ENCODE measurements at places on chromosomes 16 and 17.

DNA sequence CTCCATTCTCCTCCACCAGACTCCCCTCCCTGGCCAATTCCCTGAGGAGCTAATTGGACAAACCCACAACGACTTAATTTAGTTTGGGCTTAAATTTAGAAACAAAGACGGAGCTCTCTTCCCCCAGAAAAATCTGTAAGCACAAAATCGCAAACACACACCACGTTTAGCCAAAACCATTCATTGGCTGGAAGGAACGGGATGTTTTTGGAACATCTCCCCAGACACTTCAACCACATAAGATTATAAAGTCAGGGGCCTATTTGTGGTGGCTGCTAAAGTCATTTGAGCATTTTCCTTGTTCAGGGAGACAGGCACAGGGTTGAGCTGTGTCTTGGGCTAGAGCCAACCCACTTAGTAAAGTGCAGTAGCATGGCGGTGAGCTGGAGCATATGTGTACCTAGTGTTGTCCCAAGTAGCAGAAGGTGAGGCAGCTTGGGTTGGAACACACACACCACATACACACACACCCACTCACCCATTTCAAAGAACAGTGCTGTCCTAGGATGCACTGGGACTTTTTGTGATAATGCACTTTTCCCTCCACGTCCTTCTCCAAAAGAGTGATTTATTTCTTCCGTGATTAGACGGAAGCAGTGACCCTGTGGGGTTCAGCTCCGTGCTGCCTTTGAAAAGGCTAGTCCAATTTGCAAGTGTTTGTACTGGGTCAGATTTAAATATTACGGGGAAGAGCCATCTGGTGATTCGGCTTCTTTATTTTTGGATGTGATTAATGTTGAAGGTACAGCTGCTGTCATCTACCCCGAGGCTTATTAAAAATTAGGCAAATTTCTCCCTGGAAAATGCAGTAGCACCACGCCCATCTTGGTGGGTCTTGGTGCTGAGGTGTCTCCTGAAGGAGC, 32.2 kb downstream of the ELAC2 start:
- DNase-seq, result no peak

DNA sequence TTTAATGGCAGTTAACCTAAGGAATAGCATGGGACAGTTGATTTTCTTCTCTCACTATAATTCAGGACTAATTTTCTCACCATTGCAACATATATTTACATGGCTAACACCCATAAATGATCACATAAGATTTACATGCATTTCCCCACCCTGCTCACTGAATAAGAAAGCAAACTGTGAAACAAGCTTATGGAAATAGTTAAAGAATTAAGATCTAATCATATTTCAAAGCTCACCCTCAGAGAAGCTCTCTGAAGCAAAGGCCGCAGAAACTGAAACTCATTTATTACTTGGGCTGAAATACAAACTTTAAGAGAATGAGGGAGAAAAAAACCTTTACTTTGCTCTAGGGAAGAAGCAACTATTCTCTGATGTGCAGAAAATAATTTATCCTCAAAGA, 218.7 kb upstream of the AXIN2 start:
- DNase-seq, result no peak

GRCh38 chr16:24270721-24271442, 14.7 kb downstream of the CACNG3 start:
- no peak for DNase-seq

DNA sequence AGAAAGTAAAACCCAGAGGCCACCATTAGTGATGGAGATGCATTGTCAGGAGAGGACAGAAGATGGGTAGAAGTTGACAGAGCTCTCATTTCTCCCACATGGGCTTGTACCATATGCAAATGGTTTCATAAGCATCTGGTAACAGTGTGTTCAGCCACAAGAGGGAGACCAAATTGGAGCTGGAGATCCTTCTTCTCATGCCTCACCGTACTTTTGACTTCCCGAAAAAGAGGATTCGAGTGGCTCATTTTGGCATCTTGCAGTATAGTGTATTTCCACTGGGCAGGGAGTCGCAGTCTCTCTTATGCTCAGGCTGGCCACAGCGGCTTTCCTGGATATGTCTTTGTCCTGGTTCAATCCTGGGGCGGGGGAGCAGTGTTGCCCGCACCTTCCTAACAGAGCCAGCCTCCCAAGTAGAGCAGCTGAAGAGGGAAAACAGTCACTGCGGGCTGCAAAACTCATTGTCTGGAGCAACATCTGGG, 23.8 kb downstream of the TBC1D3B start:
- no peak for DNase-seq

DNA sequence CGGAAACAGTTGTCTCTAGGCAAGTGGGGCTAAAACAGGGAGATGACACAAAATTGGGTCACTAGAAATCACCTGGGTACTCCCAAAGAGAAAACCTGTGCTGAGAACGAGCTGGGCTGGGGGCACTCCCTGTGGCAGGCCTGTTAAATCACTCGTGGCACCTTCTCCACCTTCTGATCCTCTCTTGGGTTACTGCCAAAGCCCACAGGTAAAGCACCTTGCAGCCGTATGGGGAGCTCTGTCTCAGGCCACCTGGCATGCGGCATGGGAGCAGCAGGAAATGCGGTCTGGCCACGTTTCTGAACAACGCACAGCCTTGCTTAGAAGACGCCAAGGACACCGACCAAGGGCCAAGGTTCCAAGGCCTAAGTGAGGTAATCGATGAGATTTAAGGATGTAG, 21.5 kb upstream of the ICAM2 start:
- DNase-seq, result no peak

- no peak for DNase-seq
Measured at GRCh38 chr17:74870512-74870911, 2.3 kb downstream of the FDXR start.

DNA sequence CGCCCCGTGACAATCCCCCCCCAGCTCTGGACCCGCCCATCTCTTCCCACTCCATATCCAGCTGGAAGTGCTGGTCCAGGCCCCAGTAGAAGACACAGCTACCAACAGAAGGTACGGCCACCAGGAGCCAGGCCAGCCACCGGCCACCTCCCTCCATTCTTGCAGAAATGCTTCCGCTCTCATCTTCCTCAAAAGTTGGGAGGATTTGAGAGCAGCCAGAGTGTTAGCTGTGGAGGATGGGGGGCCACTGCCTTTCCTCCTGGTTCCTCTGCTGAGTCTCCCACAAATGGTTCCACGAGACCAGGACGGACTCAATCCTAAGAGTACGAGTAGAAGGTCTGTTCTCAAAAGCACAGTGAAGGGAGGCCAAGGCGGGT, 78.3 kb downstream of the GAS7 start:
- no peak for DNase-seq

DNA sequence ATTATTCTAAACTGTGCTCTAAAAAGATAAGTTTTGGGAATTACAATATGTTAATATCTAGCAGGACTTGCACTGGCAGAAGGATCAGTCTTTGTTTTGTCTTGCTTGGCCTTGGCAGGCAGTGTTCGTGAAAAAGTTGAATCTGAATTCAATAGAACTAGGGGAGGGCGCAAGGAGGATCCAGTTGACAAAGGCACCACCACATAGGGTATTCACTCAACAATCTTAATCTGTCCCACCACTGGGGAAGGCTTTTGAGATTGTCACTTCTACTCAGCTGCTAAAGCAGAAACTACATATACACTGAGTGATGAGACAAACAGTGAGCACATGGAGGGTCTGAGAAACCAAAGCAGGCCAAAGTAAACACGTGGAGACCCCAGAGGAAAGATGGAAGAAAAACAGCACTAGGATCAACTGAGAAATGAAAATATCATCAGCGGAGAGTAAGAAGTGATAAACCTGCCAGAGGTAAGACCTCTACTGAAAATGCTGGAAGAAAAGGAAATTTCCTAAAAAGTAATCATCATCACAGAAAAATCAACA, 2.4 kb downstream of the AMFR start:
- no peak for DNase-seq

DNA sequence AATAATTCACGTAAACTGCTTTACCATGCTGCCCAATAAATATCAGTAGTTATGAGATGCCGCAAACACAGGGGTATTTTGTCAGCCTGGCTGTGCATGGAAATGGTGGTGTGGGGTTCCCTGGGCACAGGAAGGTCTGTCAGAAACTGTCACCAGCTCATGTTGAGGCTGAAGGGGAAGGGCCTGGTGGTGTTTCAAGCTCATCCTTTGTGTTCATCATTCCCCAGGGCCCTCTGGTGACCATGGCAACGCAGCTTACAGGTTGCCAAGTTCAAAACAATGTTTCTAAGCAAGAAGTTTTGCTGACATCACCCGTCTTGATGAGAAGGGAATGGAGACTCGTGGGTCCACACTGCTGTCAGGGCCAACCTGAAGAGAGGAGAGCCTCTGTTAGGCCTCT, 348.9 kb upstream of the C16orf82 start:
- DNase-seq, result no peak

GRCh38 chr16:2874912-2875362, 8.1 kb upstream of the FLYWCH2 start:
- peak; percentile 79 for DNase-seq

GRCh38 chr16:27230562-27231001, 27.3 kb downstream of the KDM8 start:
- DNase-seq, result peak; percentile 79

DNA sequence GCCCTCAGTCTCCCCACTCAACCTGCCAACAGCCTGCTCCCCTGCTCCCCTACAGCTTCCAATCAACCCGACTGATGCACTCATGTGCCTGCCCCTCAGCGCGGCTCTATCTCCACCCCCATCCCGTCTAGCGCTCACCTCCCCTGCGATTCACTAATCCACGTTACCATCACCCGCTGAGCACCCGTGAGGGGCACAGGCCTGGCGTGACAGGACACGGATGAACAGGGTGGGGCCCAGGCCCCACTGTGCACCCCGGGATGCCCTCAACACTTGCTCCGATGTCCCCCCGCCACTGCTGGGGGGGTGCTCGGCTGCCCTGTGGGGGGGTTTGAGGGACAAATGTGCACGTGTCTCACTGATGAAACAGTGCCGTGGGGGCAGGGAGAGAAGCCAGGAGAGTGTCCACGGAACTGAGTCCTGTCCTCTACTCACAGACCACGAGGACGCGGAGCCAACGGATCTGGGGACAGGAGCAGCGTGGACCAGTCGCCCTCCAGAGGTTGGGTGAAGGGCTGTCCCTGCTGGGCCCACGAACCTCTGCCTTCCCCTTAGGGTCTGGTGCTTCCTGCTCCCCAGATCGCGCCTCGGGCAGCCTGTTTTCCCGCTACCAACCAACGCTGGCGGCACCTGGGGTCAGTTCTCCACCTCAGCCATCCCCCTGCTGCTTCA, 66.7 kb downstream of the RPH3AL start:
- no peak for DNase-seq

GRCh38 chr17:63675607-63676546, 24.0 kb downstream of the LIMD2 start:
- no peak for DNase-seq

- DNase-seq, result no peak
Measured at GRCh38 chr17:73430848-73431247, 119.0 kb upstream of the CDC42EP4 start.

- peak; percentile 85 for DNase-seq
Measured at GRCh38 chr17:58112970-58113631, 29.9 kb downstream of the DYNLL2 start.

DNA sequence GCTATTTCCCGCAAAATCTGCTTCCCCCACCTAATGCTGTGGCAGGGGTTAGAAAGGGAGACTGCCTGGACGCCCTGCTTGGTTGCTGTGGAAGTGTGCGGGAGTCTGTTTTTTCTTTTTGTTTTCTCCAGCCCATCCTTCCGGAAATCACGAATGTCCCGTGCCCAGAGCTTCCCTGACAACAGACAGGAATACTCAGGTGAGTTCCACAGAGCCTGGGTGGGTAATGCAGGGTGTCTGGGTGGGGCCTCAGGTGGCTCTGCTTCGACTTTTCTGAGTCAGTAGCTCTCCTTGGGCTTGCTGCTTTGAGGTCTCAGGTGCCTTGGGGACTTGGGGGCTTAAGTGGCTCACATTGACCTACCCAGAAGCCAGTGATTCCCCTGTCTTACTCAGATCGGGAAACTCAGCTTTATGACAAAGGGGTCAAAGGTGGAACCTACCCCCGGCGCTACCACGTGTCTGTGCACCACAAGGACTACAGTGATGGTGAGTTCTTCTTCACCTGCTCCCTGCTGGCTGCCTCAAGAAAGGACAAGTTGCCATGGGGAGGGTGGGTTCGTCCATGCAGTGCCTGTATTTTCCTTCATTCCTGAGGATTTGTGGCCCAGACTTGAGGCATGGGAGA, 11.4 kb downstream of the LIMD2 start:
- no peak for DNase-seq

- peak; percentile 45 for DNase-seq
Measured at GRCh38 chr17:3845291-3845620, 790 bp downstream of the NCBP3 start.

GRCh38 chr17:57898487-57899311, 48.9 kb upstream of the MRPS23 start:
- no peak for DNase-seq

- no peak for DNase-seq
Measured at GRCh38 chr16:9393591-9393990, 302.1 kb downstream of the HAPSTR1 start.

- DNase-seq, result no peak
Measured at GRCh38 chr16:54718376-54718775, 212.3 kb upstream of the IRX5 start.

DNA sequence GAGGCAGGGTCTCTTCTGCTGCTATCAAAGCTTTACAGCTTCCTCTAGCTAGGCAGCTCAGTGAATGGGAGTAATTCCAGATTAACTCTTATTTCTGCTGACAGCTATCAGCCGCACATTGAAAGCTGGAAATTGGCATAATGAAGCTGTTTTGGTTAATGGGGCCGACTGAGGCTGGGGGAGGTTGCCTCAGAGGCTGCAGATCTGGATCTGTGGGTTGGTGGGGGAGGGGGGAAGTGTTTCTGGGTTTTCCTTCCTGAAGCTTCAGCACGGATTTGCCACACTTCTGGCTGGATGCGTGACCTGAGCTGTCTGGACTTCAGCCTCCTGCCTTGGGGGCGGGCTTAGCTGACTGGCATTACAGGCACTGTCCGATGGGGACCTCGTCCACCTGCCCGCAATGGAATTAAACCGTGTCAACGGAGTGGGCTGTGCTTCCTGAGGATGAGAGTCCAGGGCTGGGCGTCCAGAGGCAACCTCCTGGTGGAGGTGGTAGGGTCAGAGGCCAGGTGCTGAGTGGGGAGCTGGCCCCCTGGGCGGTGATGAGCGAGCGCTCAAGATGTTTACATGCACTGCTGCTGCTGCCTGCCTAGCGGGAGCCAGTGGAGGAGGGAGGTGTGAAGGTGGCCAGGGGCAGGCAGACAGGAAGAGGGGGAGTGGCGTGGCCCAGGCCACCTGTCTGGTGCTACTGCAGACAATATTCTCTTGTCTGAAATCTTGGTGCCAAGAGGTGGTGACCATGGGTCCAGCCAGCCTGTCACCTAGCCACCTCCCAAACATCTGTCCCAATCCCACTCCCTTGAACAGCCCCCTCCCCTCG, 6.7 kb upstream of the ABCC3 start:
- no peak for DNase-seq

DNA sequence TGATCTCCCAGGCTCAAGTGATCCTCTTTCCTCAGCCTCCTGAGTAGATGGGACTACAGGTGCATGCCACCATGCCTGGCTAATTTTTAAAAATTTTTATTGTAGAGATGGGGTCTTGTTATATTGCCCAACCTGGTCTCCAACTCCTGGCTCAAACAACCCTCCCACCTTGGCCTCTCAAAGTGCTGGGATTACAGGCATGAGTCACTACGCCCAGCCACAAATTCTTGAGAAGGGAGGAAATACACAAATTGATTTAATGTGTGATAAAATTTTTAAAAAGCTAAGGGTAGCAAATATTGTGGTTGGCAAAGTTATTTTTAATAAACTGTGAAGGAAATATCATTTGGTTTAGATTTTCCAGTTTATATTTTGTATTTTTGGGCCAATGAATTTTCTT, 9.6 kb downstream of the ITGAD start:
- no peak for DNase-seq

Data from CD4-positive, alpha-beta T cell treated with Interleukin-21 for 1 hour (primary cell).